ENCODE measurements at places on chromosomes 16 and 17. TPM values are rescaled to one million over a fixed set of nuclear protein-coding genes. Genes with fewer than 3 reads are reported as not detected.

The PRSS33 gene
- total RNA-seq = not detected

The HOXB8 gene
- total RNA-seq = not detected

The ADAT1 gene
- 57.1 TPM for total RNA-seq

The HYDIN gene
- 1.1 TPM for total RNA-seq

The CCDC40 gene
- total RNA-seq = 2.9 TPM

The PERCC1 gene
- total RNA-seq = not detected

The GAA gene
- total RNA-seq = 16.5 TPM

The CCL15 gene
- not detected for total RNA-seq

The TXNDC11 gene
- total RNA-seq = 24.4 TPM
